ENCODE measurements at places on chromosomes 1 and 21.

DNA sequence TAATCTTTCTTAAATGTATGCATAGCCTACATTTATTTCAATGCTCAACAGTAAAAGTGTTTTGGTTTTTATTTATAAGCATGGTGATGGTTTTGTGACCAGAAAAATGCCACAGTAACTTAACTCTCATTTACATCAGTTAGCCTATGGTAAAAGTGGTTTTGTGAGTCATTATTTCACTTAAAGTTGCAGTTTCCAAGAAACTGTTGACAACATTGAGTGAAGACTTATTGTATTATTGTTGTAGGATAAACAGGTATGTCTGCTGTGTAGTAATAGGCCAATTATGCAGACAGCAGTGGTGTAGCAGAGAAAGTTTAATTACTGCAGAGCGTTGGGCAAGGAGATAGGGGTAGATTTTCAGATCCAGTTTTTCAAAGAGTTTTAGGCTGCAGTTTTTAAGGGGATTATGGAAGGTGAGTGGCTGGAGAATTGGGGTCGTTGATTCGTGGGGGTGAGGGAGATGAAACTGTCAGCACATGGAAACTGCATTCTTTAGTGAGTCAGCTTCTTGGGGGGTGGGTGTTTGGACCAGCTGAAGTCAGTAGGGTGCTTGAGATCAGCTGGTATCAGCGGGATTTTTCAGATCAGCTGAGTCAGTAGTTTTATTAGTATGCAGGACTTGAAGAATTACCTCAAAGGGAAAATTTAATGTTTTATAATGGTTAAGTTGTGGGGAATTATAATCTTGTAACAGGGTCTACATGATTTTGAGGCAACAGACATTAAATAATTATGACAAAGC is 168.7 kb upstream of the FMN2 start:
- no peak for DNase-seq

DNA sequence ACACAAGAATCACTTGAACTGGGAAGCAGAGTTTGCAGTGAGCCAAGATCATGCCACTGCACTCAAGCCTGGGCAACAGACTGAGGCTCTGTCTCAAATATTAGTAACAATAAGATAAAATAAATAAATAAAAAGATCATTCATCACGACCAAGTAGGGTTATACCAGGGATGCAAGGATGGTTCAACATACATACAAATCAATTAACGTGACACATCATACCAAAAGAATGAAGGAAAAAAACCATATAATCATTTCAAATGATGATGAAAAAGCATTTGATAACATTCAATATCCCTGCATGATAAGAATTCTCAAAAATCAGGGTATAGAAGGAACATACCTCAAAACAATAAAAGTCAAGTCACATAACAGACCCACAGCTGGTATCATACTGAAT is 38.3 kb downstream of the PHTF1 start:
- no peak for DNase-seq

- DNase-seq = no peak
Observed at GRCh38 chr21:37374027-37374426, 7.5 kb downstream of the DYRK1A start.

- DNase-seq = no peak
Observed at GRCh38 chr21:44803651-44804050, 2.0 kb upstream of the UBE2G2 start.

DNA sequence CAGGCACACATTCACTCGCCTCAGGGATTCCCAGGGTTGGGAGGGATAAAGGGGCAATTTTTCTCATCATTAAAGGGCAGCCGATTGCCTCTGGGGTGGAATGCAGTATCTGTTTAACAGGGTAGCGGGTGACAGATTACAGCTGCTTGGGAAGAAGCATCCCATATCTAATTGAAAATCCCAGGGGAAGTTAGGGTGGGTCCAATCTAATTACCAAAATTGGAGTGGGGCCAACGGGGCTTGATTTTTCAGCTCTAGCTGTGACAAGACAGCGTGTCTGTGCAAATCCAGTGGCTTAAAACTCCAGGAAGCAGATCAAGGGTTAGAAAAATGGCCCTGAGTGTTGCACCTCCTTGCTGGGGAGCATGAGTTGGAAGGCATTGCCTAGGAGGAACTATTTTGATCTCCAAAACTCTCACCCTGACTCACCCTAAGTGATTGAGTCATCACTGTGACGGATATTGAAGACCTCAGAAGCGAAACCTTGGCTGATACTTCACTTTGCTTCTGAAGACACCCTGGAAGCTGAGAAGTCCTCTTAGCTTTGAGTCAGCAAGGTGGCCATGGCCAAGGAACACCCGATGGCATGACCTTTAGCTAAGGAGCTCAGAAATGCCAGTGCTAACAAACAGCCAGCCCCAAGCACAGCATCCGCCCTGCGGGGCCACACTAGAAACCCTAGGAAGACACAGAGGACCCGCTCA is 46.0 kb downstream of the GRHL3 start:
- DNase-seq = no peak

DNA sequence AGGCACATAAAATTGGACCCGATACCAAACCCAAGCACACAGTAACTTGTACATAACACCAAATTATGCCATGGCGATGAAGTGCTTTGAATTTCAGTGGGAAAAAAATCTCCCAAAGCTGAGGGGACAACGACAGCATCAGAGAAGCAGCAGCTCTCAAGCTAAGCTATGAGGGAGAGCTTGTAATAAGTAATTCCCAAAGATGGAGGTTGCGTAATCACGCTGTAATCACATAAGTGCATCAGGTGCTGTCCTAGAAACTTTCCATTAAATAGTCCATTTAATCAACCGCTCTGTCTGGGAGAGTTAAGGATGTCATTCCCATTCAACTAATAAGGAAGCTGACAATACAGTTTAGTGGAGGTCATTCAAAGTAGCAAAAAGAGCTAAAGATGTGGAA is 37.6 kb upstream of the KRTAP19-8 start:
- DNase-seq = no peak

- DNase-seq = no peak
Observed at GRCh38 chr1:181308098-181308497, 175.2 kb upstream of the CACNA1E start.

DNA sequence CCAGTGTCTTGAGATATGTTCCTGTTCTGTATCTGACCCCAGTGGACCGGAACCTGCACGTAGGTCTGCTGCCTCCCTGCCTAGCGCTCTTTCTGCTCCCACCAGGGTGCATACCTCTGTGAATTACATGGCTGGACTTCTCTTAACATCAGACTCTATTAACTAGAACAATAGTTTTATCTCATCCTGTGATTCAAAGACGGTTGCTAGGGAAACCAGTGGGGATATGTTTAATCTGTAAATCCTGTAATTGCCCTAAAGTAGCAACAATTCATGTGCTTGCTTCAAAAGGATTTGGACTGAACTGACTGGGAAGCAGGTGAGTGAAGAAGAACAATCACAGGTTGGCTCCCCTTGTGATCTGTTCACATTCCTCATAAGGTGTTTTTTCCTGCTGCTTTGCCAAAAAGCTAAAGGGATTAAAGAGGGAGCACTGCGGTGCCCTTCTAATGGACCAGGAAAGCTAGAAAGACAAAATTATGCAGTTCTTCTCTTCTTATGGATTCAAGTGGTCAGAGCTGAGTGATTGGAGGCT is 52.7 kb upstream of the DIRAS3 start:
- no peak for DNase-seq
